ENCODE measurements at places on chromosomes 11 and 22.

DNA sequence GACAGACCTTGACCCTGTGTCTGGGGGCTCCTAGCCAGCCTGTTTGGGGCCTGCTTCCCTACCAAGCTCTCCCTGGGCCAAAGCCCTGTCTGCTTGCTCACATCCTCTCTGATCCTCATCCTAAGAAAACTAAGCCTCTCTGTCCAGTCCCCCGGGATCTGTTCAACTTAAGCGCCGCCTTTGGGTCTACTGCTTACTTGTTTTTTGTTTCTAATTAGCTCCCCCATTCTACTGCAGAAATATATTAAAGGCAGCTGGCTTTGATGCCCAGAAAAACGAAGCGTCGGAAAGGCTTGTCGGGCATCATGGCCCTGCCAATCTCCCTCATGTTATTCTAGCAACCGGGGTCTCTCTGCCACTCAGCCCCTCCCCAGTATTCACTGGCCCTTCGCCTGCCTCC lies 3.4 kb downstream of the DSCAML1 start:
- no peak for DNase-seq

- no peak for DNase-seq
These were observed 937 bp upstream of the EFEMP2 start for GRCh38 chr11:65873318-65874156.

GRCh38 chr22:27717094-27717493 lies 84.5 kb downstream of the MN1 start:
- no peak for DNase-seq

DNA sequence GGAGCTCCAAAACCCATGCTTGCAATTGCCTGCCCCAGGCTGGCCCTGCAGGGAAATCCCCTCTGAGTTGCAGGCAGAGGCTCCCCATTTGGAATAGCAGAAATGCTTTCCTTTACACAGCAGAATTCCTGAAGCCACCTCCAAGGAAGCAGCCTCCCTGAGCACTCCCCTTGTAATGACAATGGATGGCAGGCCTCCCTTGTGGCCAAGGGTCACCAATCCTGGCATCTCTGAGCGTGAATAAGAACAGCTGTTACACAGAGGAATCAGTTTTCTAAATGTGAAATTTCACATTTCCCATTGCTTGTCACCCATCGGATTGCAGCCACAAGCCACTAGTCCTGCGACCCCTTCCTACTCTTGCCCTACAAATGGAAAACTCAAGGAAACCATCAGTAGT lies 107.6 kb downstream of the GALNT18 start:
- DNase-seq: no peak

DNA sequence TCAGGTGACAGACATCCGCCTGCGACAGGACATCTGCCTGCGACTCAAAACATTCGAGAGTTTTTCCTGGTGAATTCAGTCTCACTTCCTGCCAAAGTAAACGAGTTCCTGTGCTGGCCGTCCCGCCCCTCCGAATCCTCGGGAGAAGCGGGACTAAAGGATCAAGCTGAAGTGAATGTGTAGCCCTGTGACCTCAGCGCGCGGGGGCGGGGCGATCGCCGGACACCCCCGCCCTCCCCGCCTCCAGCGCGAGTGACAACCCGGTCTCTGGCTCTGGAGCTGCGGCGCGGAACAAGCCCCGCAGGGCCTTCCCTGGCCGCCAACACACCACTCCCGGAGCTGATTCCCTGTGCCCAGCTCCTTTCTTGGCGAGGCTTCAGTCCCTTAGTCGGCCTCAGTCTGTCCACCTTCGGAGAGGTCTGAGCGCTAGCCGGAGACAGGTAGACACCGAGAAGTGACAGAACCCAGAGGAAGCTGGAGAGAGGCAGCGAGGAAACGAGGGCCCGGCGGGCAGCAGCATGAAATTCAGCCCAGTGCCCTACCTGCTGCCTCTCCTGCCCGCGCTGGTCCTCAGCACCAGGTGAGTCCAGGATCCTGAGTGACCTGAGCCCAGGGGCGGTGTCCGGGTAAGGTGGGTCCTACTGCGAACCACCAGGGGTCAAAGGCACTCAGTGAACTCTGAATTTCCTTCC lies 766.4 kb upstream of the LUZP2 start:
- DNase-seq: no peak

GRCh38 chr22:36833073-36833472 lies 16.2 kb upstream of the PVALB start:
- DNase-seq: no peak

- DNase-seq: no peak
These were observed 204.4 kb downstream of the TBC1D22A start for GRCh38 chr22:46966846-46967245.

- DNase-seq: no peak
These were observed 7.9 kb downstream of the CTR9 start for GRCh38 chr11:10758957-10759356.

DNA sequence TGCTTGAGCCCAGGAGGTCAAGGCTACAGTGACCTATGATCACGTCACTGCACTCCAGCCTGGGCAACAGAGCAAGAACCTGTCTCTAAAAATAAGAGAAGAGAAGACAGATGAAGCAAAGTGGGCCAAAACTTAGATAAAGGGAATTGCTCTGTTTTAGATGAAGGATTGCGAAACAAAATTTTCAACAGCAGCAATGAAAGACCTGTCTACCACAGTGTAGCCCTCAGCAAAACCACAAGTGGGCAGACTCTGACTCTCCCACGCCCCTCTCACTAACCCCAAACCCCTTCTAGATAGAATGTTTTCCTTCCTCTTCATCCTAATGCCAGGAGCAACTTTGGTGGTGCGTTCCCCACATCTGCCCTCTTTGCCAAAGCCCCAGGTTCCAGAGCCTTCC lies 105.6 kb upstream of the ALDH3B2 start:
- DNase-seq: no peak

DNA sequence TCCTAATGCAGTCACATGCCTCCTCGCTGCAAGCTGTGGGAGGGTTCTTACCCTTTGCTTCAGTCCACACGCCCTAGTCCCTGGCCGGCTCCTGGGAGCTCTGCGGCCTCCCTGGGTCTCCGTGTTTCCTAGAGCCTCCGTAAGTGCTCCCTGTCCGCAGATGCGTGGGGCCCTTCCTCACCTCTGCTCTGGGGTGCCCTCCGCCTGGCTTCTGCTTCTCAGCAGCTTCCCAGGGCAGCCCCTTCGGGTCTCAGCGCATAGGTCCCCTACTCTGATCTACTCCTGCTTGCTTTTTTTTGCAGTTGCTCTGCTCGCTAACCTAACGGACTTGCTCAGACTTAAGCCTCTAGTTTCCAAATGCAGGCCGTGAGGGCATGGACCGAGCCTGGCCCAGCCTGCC lies 22.4 kb downstream of the CAPN1 start:
- no peak for DNase-seq

DNA sequence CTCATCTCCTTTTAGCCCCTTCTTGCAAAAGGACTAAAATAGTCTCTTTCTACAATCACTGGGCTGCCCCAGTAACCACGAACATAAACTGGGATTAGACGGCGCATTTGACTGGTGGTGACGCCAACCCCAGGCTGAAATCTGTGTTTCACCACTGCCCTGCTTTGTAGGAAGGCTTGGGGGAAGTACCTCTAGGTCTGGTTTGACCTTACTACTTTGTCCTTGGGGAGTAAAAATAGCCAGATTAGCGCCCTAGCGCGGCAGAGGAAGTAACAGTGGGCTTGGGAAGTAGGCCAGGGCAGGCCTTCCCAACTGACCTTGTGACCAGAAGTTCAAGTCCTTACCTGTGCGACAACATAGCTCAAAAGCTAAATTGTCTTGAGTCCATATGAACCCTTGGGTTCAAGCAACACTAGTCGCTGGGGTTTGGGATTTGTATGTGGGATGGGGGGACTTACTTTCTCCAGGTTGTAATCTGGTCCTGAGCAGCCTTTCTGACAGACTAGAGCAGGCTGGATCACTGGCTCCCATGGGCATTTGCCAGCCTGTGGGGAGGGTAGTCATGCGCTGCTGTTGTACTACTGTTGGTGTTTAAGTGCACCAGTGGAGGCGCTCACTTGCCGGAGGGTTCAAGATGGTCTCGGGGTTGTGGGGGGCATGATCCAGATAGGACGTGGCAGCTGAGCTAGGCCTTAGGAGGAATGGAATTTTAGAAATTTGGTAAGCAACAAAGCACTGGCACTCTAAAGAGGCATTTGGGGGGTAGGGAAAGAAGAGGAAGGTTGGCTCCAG lies 953 bp upstream of the PACS1 start:
- peak; percentile 42 for DNase-seq
